ENCODE measurements at places on chromosomes 13 and 19.

DNA sequence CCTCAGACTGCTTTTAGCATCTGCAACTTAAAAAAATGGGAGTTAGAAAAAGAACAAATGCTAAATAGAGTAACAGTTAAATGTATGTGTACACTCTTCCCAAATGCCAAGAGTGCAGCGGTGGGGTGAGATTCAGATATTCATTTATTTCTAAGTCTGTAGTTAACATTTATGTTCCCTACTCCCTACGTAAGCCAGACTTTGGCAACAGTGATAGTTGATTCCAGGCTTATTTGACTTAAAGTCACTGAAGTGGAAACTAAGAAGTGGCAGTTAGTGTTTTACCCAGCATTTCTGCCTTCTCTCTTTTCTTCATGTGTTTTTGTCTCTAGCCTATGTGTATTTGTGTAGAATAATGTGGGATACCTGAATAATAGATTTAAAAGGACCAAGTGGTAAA is 4.5 kb downstream of the MIR17HG start:
- no peak for DNase-seq

DNA sequence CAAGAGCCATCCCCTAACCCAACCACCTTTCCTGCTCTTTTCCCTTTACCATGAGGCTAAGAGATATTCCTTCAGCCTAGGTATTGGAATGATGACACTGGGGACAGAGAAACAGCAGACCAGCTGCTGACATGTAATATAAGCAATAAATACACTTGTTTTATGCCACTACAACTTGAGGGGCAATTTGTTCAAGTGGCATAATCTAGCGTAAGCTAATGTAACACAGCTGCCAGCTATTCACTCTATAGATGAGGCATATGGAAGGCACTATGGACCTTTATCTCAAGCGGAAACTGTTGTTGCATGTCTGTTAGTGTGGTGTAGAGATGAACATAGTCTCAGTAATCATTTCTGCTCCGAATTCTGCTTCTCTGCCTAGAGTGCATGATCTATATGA is 111.1 kb downstream of the STARD13 start:
- no peak for DNase-seq

DNA sequence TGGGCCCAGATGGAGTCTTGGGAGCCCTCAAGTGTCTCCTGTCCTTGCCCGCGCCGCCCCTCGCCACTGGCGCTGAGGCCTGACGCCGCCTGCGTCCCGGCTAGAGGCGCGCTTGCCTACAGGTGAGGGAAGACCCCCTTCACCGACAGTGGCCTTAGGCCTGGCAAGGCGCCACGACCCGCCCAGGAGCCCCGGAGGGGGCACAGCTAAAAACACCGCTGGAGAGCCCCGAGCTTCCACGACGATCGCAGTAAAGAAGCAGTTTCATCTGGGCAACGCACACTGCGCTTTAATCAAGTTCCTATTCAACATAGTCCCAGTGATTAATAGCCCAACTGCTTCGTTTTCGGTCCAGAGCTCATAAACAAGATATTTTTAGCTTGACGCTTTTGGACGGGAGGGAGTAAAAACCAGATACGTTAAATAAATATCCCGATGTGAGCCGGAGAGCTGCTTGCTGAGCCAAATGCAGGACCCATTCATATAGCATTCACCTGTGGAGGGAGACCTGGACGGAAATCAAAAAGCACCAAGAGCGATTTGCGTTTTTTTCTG is 1.5 kb upstream of the CEBPA start:
- DNase-seq, result no peak

- no peak for DNase-seq
These were observed 189.2 kb downstream of the ENOX1 start for GRCh38 chr13:43597599-43597945.

GRCh38 chr13:94765814-94766213 is 53.5 kb upstream of the SOX21 start:
- no peak for DNase-seq

DNA sequence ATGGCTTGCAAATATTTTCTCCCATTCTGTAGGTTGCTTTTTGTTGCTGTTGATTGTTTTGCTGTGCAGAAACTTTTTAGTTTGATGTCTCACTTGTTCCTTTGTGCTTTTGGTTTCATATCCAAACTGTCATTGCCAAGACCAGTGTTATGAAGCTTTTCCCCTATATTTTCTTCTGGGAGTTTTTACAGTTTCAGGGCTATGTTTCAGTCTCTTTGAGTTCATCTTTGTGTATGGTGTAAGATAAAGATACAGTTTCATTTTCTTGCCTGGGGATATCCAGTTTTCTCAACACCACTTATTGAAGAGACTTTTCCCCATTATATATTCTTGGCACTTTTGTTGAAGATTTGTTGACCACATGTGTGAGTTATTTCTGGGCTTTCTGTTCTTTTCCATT is 139.9 kb downstream of the MRPL57 start:
- no peak for DNase-seq

GRCh38 chr13:37118016-37118415 is 12.6 kb upstream of the CSNK1A1L start:
- no peak for DNase-seq

DNA sequence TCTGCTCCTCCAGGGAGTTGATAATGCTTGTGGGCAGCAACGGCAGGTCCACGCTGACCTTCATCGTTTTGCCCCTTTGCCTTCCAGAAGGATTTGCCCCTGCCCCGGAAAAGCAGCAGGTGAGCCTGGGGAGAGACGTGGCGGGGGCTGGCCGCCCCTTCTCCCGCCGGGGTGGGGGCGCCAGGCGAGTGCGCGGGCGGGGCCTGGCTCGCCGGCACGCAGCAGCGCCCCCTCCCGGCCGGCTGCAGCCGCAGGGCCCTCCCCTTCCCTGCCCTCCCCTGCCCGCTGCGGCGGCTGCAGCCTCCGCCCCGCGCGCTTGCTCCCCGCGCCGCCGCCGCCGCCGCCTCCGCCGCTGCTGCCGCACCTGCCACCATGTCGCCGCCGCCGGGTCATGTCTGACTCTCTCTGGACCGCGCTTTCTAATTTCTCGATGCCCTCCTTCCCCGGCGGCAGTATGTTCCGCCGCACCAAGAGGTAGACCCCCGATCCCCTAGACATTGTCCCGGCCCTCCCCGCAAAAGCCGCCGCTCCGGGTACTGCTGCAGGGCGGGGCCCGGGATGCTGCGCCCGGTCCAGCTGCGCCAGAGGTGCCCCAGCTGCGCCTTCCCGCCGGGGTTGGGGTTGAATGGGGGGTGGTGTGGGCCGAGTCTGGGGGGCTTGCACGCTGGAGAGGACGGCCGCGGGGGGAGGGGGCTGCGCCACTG is at the start of gene MAST1:
MAST1 (plus strand) TSS at position 334 of the 704 bp plus-strand sequence; CDS start at position 392, 58 bp downstream.
- peak; percentile 73 for DNase-seq

- no peak for DNase-seq
These were observed at the start of gene C19orf33 for GRCh38 chr19:38303517-38304351. Gene C19orf33, plus strand, starts transcription at chr19:38304251. Its CDS starts 11 bp downstream, at chr19:38304262.

GRCh38 chr19:41548047-41548446 is 27.9 kb upstream of the CEACAM21 start:
- no peak for DNase-seq

DNA sequence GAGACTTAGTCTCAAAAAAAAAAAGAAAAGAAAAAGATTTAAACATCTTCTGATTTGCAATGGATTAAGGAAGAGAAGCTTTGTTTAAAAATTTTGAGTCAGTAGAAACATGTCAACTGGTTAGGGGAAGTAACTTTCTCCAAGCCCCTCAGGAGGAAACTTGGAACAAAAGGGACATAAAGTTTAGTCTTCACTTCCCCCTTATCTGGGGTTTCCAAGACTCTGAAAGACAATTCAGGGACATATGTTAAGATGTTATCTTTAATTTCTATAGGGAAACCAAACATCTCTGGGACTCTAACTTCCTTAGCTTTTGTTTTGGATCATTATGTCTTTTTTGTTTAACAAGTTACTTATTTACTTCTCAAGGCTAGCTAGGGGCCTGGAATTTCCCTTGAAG is 20.1 kb upstream of the MRI1 start:
- no peak for DNase-seq

DNA sequence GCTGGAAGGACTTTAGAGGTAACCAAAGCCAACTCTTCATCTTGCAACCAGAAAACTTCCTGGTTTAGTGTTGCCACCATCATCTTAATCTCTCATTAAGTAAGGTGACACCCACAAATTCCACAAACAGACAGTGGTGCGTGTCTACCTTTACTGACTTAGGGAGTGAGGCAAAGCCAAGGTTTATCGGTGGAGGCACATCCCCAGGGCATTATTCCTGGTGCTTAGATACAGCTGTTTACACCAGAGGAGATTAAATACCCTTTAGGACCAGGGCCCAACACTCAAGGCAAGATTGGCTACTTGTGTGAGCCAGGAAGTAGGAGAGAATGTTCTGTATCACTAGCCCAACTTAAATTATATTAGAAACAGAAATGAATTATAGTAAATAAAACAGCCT is 9.5 kb downstream of the STOML3 start:
- DNase-seq, result no peak

DNA sequence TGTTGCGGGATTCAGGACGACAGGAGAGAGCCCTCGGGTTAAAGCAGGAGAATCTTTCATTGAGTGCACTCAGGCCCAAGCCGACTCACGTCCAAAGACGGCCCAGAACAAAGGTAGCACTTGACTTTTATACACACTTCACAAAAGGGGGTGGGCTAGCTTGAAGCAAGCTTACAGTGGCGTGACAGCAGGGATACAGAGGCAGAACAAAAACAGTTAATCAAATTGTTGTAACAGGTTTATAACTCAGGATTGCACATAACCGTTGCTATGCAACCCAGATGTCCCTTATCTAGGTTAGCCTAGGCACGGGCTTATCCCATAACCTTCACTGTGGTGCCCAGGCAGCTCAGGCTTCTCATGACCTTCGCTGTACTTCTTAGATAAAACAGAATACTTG is 2.0 kb downstream of the MED25 start:
- no peak for DNase-seq

DNA sequence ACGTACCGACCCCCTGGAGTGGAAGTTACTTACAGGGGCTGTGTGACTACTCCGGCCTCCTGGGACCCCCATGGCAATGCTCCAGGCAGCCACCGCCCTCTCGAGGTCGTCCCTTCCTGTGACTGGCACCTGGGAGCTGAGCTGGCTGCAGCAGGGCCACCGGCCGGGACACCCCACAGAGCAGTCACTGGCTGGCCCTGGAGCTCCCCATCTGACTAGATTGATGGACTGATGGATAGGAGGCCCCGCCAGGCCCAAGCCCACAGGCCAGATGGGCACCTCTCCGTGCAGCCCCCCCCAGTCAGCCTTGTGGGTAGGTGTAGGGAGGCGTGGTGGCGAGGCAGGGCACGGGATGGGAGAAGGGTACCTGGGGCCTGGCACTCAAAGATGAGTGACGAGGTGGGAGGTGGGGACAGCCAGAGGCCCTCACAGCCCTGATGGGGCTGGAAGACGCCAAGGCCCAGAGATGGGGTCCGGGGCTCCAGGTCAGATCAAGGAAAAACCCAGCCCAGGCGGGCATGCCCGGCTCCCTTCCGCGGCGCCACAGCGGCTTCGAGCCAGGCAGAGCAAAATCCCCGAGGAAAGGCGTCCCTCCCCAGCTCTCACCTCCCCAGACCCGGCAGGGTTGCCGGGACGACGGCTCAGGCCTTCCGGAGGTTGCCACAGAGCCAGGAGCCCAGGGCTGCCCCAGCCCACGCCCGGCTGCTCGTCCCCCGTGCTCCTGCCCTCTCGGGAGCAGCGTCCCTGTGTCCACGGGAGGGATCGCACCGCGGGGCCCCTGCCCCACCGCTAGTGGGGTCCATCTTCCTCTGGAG is 8.4 kb downstream of the SLC39A3 start:
- no peak for DNase-seq

DNA sequence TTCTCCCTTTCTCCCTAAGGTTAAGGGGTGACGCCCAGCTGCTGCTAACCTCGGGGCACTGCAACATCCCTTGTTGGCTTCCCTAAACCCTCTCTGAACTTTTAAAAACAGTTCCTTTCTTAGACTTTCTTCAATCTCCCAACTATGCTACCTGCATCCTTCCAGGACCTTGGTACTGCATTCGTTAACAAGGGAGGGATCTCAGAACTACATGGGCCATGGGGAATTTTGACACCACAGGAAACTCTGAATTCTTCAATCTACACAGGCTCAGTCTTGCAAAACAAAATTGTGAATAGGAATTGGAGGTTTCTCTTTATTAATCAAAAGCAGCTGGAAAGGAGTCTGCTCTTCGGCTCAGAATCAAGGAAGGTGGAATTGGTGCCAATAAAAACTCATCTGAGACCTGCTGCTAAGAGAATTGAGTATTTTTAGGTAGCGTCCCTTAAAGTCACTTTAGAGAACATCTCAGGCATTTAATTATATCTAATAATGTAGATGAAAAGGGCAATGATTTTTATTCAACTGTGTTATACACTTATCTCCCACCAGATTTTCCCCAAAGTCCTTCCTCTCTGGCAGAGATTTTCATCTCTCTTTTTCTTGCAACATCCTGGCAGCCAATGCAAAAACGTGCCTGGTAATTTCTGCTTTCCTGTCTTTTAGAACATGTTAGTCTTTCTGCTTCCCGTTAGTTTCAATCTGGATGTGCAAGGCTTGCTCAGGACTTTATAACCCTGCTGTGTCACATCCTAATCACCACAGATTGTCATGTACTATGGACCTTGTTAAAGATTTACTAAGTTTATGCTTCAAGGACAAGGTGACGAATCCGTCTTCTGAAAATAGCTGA is 69.1 kb upstream of the SLC15A1 start:
- no peak for DNase-seq

- no peak for DNase-seq
These were observed 138.6 kb downstream of the KCNRG start for GRCh38 chr13:50153876-50154275.

GRCh38 chr13:28321756-28322155 is 173.2 kb downstream of the FLT1 start:
- DNase-seq, result no peak

- DNase-seq, result no peak
These were observed 1.9 kb downstream of the UBE2S start for GRCh38 chr19:55405638-55406037.

DNA sequence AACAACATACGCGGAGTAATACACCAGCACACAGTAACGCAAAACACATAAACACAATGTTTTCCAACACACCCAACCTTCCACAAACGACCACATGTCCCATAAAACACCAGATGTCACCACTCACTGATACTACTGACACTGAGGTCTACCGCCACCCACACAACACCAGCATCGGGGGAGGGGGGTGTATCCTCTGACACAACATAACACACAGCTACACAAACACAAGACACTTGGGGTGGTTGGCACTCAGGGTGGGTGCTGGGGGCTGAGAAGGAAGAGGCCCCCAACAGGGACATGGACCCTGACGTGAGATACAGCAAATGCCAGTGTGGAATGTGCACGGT is 1.5 kb upstream of the KCNN4 start:
- no peak for DNase-seq

GRCh38 chr13:41547251-41548000 is 90.1 kb downstream of the RGCC start:
- DNase-seq, result no peak

DNA sequence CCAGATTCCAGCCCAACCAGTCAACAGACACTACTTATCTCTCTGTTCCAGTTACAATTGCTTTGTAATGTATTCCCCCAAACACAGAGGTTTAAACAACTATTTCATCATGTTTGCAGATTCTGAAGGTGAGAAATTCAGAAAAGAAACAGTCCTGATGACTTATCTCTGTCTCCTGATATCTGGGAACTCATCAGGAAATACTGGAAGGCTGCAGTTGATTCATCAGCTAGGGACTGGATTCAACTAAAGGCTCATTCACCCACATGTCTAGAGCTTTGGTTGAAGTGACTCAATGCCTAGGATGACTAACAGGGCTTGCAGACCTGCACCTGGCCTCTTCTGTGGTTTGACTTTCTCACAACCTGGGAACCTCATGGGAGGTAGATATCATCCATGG is 56.6 kb upstream of the GPC6 start:
- no peak for DNase-seq

GRCh38 chr19:45128146-45128545 is 32.6 kb downstream of the NKPD1 start:
- DNase-seq, result no peak

- DNase-seq, result no peak
These were observed 17.4 kb downstream of the RUBCNL start for GRCh38 chr13:46369506-46370277.

All from GM12892 (cell line).